Inflammatory macrophage treated with lipopolysaccharide for 1 hour (primary cell): ENCODE measurements at places on chromosomes 6 and 20.

- DNase-seq = no peak
Measured at GRCh38 chr20:45857882-45858216, 435 bp downstream of the ZSWIM3 start.

- no peak for DNase-seq
Measured at GRCh38 chr6:111524735-111525134, 41.7 kb upstream of the REV3L start.

GRCh38 chr20:19275630-19276071 is 63.2 kb downstream of the SLC24A3 start:
- DNase-seq = no peak

DNA sequence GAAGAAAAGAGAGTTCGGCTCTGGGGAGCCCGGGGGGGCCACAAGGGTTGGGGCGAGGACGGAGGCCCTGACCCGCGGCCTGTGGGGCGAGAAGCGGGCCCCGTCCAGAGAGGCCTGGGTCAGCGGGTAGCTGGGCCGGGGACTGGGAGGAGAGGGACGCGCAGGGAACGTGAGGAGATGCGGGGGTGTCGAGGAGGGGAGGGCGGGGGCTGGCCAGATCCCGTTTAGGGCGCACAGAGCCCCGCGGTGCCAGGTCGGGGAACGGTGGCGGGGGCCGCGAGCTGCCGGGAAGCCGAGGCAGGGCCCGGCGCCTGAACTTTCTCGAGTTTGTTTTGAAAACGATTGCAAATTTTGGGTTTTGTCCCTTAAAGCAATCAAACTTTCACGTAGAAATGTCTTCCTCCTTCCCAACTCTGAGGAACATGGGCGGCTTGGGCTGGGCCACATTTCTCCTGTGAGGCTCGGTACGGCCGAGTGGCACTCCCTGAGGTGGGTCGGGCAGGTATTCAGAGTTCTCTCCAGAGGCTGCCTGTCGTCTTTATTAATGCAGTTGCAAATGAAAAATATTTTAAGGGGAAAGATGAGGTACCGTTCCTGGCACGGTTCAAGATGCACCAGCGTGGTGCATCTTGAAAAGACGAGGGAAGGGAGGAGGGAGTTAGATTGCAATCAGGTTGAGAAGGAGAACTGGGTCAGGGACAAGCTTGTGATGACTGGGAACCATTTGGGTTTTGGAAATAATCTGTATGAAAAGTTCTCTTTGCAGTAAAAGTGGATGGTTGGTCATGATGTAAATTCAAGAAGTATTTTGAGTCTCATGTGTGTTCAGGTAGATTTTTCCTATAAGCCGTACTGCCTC is 972 bp downstream of the RNF8 start:
- DNase-seq = no peak

DNA sequence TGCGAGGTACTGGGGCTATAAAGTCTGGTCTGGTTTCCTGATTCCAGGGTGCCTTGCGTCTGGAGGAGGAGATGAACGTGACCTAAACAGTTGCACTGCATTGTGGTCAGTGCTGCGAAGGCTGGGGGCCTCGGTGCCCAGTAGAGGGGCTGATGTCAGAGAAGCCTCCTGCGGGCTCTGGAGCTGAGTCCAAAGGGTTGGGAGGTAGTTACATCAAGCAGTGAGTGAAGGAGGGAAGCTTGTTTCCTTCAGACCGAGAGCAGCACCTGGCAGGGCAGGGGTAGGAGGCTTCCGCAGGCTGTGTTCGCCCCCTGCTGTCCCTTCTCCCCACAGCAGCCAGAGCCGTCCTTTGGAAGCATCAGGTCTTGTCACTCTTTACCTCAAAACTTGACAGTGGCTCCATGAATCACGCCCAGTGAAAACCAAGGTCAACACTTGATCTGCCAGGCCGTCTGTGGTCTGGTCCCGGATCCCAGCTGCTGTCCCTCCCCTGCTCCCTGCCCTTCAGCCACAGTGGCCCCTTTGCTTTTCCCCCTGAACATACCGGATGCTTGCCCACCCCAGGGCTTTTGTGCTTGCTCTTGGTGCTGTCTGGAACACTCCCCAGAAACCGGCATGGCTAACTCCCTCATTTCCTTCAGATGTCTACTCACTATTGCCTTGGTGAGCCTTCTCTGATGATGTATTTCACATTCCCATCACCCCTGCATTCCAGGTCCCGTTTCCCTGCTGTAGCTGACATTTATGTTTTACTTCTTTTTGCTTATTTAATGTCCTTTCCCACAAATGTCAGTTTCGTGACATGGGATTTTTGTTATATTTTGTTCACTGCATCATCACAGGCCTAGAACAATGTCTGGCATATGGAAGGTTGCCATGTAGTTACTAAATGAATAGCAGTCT is 7.0 kb downstream of the DYNLRB1 start:
- peak; percentile 14 for DNase-seq

DNA sequence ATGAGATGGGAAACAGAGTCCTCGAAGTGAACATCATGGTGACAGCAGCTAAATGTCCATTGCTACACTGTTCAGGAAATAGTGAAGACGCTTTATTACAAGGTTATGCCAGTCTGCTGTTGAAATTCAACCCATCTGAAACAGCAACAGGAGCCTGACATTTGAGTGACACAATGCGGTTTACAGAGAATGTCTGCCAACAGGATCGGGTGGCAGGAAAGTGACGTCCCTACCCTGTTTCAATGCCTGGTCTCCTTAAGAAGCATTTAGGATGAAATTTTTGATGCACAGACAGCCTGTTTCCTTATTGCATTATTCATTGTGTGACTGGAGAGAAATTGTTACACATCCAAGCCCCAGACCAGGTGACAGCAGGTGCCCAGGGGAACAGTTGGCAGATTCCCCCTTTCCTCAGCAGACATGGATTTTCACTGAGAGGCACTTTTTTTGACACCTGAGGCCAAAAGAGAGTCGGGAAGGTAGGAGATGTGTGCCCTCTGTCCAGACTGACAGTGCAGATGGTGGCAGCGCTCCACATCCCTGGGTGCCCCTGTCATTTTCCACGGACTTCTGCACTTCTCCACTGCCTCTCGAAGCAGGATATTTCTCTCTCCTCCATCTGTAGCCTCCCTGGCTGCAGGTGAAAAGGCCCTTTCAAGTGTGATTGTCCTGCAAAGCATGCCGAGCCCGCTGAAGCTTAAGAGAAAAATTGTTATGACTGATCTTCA is 87.9 kb downstream of the BFSP1 start:
- DNase-seq = no peak
